Activated CD4-positive, alpha-beta T cell treated with anti-CD3 and anti-CD28 coated beads, Interleukin-2, Interleukin-6, amounts not matched to agents 100 ng/mL and 50 ng/mL, durations not matched to agents 16 hours and 8 hours (primary cell): ENCODE measurements at places on chromosomes 5 and 9.

DNA sequence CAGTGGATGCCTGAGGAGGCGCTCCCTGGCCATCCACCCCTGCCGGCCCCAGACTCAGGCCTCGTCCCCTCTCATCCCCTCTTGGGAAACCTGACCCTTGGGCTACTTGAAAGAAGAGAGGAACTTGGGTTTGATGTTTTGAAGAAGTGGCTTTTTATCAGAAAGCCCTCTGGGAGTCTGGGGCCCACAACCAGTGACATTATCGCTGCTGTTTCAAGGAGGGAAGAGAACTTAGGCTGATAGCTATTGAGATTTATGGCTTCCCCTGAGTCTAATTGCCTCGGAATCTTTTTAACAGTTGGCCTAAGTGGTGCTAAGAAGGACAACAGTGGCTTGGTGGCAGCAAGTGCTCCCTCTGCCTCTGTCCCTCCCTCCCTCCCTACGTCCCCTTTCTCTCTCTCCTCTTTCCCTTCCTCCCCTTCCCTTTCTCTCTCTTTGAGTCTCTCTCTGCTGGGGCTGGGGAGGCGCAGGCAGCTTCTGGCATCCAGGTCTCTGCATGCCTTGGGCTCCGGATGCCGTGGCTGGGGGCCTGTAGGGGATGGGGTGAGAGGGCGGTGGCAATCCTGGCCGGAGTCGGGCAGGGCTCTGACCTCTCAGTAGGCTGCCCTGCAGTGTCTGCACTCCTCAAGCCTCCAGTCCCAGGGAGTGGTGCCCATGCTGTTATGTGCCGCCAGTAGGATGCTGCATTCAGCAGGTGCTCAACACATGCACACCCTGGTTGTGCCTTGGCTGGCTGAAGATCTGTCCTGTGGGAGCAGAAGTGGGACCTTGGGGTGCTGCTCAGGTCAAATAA lies 49.6 kb upstream of the RXRA start:
- no peak for DNase-seq

DNA sequence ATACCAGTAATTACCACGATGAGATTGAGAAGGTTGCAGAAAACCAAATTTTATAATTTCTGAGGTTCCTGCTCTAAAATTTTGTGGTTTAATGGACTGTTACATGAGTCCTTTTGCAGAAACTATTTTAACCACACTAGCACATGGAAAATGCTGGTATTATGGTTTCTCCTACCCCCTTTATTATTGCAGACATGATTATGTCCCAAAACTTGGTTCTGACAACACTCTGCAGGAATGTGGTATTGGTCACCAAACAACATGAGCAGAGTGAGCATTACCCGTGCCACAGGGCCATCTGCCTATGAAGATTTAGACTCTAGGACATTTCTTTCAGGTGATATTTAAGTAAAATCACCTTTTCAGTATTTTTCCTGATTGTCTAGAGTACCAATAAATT lies 2.8 kb upstream of the ECM2 start:
- no peak for DNase-seq

DNA sequence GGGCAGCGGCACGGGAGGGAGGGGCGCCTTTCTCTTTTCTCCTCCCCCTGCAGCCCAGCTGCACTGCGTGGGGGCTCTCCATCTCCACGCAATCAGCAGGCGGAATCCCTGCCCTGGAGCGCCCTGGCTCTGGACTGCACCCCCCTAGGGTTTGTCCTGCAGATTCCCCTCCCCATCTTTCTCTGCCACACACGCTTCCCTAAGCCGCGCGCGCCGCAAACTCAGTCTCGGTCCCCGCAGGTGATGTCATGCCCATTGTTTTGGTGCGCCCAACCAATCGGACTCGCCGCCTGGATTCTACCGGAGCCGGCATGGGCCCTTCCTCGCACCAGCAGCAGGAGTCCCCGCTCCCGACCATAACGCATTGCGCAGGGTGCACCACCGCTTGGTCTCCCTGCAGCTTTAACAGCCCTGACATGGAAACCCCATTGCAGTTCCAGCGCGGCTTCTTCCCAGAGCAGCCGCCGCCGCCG lies at the start of gene KCNN2:
TSS of gene KCNN2 (plus strand) at position 347 of the 473 bp plus-strand sequence. CDS start at position 417, 70 bp downstream.
- DNase-seq: peak; percentile 32

- DNase-seq: no peak
Observed at GRCh38 chr5:170520372-170520771, 16.6 kb downstream of the KCNIP1 start.
